ENCODE measurements at places on chromosomes 7 and 10.

DNA sequence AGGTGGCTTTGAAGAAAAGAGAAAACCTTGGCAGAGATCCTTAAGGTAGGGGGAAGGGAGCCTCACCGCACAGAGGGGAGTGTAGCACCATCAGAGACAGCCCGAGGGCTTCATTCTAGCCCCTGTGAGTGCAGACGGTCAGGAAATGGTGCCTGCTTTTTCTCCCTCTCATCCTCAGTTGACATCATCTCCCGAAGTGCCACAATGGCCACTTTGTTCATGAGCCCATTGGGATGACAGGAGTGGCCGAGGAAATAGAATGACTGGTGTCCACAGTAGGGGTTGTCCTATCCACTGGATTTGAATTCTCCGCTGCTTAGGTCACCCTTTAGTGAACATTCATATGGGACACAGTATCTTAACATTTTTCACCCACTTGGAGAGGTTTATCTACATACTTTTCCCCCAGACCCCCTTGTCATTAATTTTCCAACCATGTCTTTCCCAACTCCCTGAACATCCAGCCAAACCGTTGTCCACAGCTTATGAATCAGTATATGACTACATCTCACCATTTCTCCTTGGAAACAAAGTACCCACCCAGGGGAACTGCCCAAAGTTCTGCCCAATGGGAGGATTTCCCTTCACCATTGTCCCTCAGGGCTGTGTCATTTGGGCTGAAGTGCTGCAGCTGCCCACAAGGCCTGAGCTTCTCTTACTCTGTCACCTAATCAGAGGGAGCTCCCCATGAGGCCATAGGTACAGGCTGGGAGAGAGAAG lies 108.8 kb downstream of the ADCY1 start:
- no peak for DNase-seq

DNA sequence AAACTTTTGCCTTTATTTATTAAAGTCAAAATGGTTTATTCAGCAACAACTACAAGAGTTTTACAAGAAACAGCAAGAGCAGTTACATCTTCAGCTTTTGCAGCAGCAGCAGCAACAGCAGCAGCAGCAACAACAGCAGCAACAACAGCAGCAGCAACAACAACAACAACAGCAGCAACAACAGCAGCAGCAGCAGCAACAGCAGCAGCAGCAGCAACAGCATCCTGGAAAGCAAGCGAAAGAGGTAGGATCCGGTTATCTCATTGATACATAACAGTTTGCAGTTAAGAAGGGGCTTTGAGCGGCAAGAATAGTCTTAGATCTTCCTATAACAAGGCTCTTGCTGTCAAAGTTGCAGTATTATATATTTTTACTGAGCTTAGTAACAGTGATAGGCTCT lies 215.1 kb downstream of the FOXP2 start:
- no peak for DNase-seq

DNA sequence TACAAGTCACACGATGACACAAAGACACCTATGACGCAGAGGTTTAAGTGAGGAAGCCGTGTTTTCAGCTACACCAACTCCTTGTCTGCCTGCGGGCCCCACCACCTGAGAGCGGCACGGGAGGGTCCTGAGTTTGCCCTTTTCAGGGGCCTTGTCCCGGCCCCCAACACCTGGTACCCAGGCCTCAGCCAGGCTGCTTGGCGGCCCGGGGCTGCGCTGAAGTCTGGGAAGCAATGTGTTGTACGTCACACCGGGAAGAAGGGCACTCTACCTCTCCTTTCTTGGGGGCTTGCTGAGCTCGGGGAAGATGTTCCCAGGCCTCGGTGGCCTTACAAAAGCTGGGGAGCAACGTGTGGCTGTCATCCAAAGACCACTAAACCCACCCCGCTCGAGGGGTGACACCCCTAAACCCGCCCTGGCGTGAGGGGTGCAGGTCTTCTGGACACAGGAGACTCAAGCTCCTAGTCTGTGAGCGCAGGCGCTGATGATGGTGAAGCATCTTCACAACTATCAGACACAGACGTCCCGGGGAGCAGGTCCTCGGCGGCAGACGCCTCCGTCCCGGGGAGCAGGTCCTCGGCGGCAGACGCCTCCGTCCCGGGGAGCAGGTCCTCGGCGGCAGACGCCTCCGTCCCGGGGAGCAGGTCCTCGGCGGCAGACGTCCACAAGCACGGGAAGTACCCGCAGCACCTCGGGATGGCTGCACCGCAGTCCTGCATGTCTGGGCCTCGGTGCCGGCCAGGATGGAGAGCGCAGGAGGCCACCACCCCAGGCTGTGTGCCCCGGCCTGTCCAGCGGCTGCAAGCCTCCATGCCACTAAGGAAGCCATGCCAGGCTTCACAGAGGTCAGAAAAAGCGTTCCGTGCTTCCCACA lies 15.4 kb downstream of the CFAP46 start:
- no peak for DNase-seq

- no peak for DNase-seq
Observed at GRCh38 chr7:121211253-121211652, 117.5 kb upstream of the WNT16 start.

- DNase-seq = no peak
Observed at GRCh38 chr7:49060743-49061142, 136.4 kb downstream of the CDC14C start.

GRCh38 chr10:23291551-23292334 lies 52.9 kb downstream of the C10orf67 start:
- no peak for DNase-seq

DNA sequence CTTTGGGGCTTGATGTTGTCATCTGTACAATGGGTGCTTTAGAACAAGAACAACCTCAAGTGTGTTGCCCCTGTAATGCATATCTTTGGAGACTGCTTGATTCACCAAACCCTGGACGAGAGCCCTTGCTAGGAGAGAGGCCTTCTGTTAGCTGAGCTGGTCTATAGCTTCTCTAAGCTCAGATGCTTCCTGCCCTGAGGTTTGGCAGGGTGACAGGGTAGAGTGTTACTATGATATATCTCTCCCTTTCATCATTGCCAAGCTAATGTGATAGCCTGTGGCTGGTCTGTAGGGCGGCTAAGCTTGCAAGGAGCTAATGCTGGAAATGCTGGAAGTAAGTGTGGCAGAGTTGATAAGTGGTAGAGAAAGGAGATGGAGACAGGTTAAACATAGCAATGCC lies 364.1 kb downstream of the RPS24 start:
- no peak for DNase-seq

Measured in activated gamma-delta T cell (primary cell).